ENCODE measurements at places on chromosomes 7 and 10. TPM values are rescaled to one million over a fixed set of nuclear protein-coding genes. Genes with fewer than 3 reads are reported as not detected.

GRCh38 chr10:44947371-44948152 lies 12.0 kb upstream of the RASSF4 start:
- H3K27me3 ChIP-seq: no peaks in the 10 kb centered on the region
- peak; percentile 22 for DNase-seq
- no peak overlapping the region for H3K27ac ChIP-seq
- H3K36me3 ChIP-seq: no peaks in the 10 kb centered on the region
- H3K4me1 ChIP-seq: peaks cover 9% of the 10 kb centered on the region
- no peak overlapping the region for H3K4me3 ChIP-seq

DNA sequence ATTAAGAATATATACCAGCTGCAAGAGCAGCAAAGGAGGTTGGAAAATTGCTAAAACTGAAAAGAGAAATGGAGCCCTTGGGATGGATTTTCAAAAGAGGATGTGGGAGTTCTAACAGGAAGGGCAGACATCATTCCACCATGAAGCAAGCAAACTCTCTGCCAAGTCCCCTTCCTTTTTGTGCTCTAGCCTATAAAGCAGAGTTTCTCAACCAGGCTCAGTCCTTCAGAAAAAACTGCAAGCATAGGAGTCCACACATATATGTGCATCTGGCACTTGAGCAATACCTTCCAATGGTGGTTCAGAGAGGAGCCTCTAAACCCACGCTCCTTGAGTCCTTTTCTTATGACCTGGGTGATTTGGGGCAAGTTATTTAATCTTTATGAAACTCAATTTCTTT lies 98.6 kb upstream of the MKX start:
- no peaks in the 10 kb centered on the region for H3K4me1 ChIP-seq
- H3K36me3 ChIP-seq: no peaks in the 10 kb centered on the region
- H3K27me3 ChIP-seq: peaks cover 7% of the 10 kb centered on the region
- no peak for DNase-seq
- H3K27ac ChIP-seq: no peak overlapping the region

DNA sequence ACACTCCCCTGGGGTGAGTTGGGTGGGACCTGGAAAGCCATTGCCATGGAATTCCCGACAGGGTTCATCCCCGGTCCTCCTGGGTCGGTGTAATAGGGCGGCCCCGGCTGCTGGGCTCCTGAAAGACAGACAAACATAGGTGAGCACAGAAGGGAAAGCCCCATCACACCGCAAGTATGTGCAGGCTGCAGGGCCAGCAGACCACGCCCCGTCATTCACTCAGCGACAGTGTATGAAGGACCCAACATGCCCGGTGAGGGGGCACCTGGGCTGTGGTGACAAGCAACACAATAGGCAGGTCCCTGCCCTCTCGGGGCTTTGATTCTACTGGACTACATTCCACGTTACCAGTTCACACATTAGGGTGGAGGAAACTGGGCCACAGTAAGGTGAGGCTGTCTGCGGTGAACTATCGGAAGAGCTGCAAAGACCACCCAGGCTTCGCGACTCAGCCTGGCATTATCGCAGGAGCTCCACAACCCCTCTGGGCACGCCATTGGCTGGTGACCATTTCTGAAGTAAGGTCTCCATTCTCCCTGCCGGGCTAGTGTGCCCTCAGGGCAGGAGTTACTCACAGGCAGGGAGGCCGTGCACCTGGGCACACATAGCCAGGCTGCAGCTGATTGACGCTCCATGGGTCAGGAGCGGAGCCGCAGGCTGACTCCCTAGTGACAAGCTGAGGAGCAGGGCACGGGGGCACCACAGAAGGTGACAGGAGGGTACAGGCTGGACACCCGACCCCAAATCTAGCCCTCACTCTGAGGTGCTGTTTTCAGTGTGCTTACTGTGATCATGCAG lies 99.2 kb downstream of the VOPP1 start:
- H3K27me3 ChIP-seq: no peaks in the 10 kb centered on the region
- H3K4me3 ChIP-seq: no peak overlapping the region
- peaks cover 9% of the 10 kb centered on the region for H3K36me3 ChIP-seq
- no peak overlapping the region for H3K27ac ChIP-seq
- no peak for DNase-seq
- H3K4me1 ChIP-seq: peaks cover 5% of the 10 kb centered on the region

DNA sequence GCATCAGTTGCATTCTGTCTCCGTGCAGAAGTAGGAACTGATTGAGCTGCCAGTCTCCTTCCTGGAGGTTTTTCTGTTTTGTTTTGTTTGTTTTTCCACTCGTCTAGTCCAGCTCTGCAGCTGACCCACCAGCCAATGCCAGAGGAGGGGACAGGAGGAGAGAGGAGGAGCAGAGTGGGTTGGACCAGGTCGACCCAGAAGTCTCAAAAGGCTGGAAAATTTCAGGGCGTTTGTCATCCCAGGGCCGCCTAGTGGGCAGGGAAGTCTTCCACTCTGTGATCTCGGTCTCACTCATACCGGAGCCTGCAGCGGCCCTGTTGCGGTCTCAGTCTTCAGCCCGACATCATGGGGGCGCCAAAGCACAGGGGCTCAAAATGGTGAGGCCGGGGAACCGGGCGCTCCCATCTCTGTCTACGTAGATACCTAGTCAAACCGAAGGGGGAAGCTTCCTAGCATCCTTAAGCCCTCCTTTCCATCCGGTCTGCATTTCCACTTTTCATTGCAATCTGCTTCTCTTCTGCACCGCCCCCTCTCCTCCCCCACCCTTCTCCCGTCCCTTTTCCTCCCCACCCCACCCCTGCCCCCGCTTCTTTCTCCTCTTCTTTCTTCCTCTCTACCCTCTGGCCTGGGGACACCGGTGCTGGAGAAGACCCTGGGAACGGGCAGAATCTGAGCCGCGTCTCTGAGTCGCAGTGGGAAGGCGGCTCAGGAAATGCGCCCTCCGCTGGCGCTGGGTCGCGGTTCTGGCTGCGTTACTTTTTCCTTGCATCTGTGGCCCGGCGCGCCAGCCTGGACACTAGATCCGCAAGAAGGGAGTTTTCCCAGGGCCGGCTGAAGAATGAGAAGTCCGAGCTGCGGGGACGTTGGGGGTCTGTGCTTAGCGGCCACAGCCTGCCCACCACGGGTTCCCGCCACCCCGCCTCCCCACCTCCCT lies 16.2 kb upstream of the PAX2 start:
- peak overlapping the region; percentile 75 for H3K4me3 ChIP-seq
- H3K27ac ChIP-seq: no peak overlapping the region
- H3K4me1 ChIP-seq: peaks cover 26% of the 10 kb centered on the region

DNA sequence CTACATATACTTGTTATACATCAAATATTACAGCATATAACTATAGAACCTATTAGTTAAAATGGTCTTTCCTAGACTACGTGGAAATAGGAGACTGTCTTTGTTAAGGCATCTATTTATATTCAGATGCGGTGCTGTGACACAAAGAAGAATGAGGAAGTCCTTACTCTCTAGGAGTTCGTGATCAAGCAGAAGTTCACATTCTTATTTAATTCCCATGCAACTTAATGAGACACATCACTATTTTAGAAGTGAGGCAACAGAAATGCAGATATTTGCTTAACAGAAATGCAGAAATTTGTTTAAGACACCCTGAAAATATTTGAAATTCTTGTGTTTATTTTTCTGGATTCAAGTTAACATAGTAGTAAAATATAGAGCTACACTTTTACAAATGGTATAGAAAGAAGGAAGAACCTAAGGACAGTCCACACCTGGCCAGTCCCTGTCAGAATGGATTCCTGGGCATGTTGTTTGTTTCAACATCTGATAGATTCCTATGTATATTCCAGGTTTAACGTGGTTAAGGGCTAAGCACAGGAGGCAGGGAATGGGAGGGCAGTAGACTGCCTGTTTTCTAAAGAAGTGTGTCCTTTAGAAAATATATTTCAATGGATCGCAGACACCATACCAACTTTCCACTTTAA lies 70.6 kb upstream of the NXPH1 start:
- no peaks in the 10 kb centered on the region for H3K4me1 ChIP-seq
- H3K36me3 ChIP-seq: no peaks in the 10 kb centered on the region
- H3K4me3 ChIP-seq: no peak overlapping the region
- no peaks in the 10 kb centered on the region for H3K27me3 ChIP-seq

The SSC4D gene
- 1.7 TPM for total RNA-seq

The TMEM176A gene
- 106 TPM for total RNA-seq

The OR2AE1 gene
- not detected for total RNA-seq

Measured in type B pancreatic cell (in vitro differentiated cells).